ENCODE measurements at places on chromosomes 7 and 10.
A peak's percentile ranks its signal among the peaks of the same experiment; 100 is the strongest.

- no peak for DNase-seq
- H3K27ac ChIP-seq = peak overlapping the region; percentile 12
- no peaks in the 10 kb centered on the region for H3K36me3 ChIP-seq
- no peaks in the 10 kb centered on the region for H3K27me3 ChIP-seq
- H3K4me3 ChIP-seq = no peak overlapping the region
These were observed 111.4 kb downstream of the SRPK2 start for GRCh38 chr7:105277341-105277740.

- DNase-seq = no peak
- no peaks in the 10 kb centered on the region for H3K27me3 ChIP-seq
- H3K4me1 ChIP-seq = no peaks in the 10 kb centered on the region
- no peak overlapping the region for H3K27ac ChIP-seq
- peaks cover 5% of the 10 kb centered on the region for H3K36me3 ChIP-seq
- no peak overlapping the region for H3K4me3 ChIP-seq
These were observed 52.7 kb downstream of the ITGB8 start for GRCh38 chr7:20383351-20383750.

DNA sequence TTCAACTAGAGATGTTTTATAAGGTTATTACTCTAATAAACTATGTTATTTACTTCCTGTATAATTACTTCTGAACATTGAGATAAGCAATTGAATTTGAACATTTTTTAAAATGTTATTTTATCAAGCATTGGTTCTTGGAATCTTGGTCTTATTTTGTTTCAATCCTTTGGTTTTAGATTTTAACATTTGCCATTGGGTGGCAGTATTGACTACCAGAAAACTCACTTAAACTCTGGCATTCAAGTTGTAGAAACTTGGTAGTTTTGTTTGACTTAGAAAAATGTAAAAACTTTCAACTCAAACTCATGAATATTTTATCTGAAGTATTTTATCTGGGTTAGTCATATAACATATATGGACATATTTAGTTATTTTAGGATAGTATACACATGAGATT lies 48.1 kb downstream of the ATRNL1 start:
- no peak for DNase-seq
- no peak overlapping the region for H3K27ac ChIP-seq
- H3K27me3 ChIP-seq = no peaks in the 10 kb centered on the region
- peaks cover 5% of the 10 kb centered on the region for H3K4me1 ChIP-seq

- peaks cover 10% of the 10 kb centered on the region for H3K27me3 ChIP-seq
- H3K4me1 ChIP-seq = peaks cover 7% of the 10 kb centered on the region
- no peak overlapping the region for H3K27ac ChIP-seq
- H3K36me3 ChIP-seq = peaks cover 23% of the 10 kb centered on the region
- no peak for DNase-seq
- no peak overlapping the region for H3K4me3 ChIP-seq
These were observed 36.0 kb downstream of the NEURL1 start for GRCh38 chr10:103529539-103529938.
